NCI-H2081 treated with DMSO at 0.1 percent for 48 hours (cell line): ENCODE measurements at places on chromosomes 6 and 20.

- no peak for DNase-seq
Measured at GRCh38 chr20:51269671-51270070, 246.8 kb upstream of the KCNG1 start.

DNA sequence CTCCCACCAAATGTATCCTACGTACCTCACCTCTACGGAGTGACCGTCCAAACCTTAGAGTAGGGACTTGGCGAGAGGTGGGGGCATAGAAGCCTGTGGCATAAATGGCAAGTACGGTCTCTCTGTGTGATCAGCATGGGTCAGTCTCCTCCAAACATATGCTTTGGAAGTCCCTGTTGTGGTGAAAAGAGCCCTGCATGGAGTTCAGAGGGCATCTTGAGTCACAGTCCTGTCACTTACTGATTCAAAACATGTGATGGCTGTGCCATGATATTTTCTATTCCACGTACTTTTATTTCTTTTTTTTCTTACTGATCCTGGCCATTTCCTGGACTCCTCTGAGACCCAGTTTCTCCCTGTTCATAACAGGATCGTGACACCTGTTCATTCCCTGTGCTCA, 67.5 kb upstream of the CEP85L start:
- DNase-seq = no peak

DNA sequence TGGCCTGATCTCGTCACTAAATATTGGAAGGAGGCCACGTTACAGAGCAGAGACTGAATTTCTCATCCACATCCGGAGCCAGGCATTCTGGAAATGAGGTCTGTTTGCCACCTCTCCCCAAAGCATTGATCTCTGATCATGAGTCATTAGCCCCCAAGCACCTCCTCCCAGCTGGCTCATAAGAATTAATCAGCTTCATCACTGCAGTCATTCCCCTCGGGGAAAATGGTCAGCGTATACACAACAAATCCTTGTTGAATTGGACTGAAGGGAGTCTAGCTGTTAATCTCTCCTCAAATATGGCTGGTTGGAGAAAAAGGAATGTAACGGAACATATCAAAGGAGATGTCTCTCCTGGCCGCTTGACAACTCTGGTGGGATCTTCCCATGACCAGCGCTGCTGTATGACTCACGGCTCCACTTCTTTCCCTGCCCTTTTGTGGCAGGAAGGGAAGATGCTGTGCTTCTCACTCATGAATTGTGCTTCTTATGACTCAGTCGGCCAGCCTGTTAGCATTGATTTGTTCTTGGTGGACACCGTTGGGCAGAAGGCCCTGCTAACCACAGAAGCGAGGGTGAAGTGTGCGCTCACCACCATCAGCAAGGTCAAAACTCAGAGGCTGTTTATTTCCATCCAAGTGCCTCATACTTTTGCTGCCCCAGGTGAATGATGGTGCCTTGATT, 76.7 kb downstream of the RNF182 start:
- no peak for DNase-seq

DNA sequence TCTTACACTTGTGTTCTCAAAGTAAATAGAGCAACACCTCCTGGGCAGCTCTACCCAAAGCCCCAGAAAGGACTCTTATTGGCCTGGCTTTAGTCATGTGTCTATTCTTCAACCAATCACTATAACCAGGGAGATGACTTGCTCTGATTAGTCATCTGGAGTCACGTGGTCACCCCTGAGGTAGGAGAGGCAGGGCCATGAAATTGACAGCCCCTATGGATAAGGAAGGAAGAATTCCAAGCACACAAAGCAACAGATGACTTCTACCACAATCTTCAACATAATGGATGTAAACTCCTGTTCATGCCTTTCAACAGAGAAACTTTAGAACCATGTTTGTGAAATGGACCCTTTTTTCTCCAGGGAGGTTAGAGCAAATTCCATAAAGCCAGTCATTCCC, 24.6 kb upstream of the EYA2 start:
- no peak for DNase-seq

DNA sequence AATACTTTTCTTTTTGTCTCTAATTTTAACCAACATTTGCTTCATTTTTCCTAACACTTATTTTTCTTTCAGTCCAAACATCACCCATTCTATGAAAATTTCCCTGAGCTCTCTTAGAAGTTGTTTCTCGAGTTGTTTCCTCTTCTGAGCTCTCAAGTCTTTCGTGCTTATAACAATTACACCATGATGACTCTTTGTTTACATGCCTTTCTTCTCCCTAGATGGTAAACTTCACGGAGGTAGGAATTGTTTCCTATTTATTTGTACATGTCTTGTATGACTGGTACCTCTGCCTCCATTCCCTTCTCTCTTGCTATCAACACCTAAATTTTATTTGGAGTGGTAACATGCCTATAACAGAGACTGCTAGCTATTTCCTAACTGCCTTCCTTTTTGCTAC, 6.4 kb downstream of the BLOC1S5 start:
- no peak for DNase-seq

- DNase-seq = no peak
Measured at GRCh38 chr20:6595704-6596103, 171.8 kb upstream of the BMP2 start.

GRCh38 chr6:128743974-128744765, 138.8 kb upstream of the LAMA2 start:
- no peak for DNase-seq

DNA sequence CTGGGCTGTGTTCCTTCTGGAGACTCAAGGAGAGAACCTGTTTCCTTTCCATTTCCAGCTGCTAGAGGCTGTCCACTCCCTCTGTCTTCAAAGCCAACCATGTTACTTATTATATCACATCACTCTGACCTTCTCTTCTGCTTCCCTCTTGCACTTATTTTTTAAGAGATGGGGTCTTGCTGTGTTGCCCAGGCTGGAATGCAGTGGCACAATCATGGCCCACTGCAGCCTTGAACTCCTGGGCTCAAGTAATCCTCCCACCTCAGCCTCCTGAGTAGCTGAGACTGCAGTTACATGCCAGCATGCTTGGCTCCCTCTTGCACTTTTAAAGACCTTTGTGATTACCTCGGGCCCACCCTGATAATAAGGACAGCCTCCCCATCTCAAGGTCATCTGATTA, 160.0 kb upstream of the DTNBP1 start:
- DNase-seq = no peak

GRCh38 chr6:34897130-34897529, 8.1 kb downstream of the ANKS1A start:
- DNase-seq = no peak

DNA sequence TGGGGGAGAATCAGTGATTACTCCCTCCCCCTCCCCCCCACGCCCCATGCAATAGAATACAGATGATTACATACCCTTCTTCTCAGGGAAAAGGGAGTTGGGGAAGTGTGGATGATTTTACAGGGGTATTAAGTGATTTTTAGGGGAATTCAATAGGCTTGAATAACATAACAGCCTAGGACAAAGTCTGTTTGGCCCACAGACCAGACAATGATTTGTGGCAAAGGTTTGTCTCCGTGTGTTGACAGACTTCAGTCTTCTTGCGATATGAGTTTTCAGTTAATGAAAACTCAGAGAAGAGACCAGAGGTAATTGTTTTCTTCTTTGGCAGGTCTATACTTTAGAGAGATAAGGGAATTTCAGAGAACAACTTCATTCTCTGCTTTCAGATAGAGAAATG, 95.3 kb downstream of the OR2B2 start:
- no peak for DNase-seq

- no peak for DNase-seq
Measured at GRCh38 chr6:29850011-29850553, 22.5 kb downstream of the HLA-G start.

- DNase-seq = peak; percentile 72
Measured at GRCh38 chr6:93721386-93722048, 302.2 kb upstream of the EPHA7 start.

DNA sequence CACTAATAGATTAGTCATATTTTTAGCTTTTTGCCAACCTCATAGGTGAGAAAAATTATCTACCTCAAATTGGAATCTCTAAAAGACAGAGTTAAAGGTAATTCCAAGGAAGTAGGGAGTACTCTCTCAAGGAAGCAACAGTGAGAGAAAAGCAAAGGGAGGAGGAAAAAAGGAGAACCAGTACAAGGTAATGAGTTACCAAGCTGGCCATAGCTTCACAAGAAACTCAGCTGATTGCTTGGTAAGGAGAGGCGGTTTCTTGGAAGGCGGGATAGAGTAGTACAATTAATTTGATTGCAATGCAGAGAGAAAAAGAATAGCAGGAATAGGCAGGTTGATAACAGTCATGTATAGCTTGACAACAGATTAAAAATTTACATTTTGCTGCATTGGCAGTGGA, 137.6 kb downstream of the PHF3 start:
- DNase-seq = no peak

- DNase-seq = no peak
Measured at GRCh38 chr6:160995271-160995670, 3.7 kb downstream of the MAP3K4 start.

DNA sequence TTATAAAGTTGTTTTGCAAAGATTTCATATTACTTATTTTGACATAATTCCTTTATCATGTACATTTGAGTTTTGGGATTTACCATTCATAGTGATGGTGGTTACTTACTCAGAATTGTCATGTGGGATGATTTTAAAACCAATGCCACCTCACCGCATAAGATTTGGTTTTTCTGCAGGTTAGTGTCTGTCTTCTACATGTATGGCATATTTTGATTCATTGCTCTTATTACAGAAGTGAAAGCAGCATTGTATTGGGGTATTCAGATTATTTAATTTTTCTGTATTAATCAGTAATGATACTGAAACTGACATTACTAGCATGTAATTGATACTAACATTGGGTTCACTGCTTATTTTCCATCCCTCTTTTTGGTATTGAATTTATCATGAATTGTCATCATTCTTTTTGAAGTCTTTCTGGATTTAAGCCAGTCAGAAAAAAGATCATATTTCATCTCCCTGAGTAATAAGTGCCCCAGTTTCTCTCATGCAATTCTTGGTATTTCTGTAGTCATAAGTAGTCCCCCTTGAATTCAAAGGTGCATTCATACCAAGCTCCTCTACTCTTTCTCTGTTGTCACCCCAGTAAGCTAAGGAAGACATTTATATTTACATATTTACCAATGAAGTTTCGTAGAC, 176.6 kb downstream of the BCKDHB start:
- DNase-seq = no peak

DNA sequence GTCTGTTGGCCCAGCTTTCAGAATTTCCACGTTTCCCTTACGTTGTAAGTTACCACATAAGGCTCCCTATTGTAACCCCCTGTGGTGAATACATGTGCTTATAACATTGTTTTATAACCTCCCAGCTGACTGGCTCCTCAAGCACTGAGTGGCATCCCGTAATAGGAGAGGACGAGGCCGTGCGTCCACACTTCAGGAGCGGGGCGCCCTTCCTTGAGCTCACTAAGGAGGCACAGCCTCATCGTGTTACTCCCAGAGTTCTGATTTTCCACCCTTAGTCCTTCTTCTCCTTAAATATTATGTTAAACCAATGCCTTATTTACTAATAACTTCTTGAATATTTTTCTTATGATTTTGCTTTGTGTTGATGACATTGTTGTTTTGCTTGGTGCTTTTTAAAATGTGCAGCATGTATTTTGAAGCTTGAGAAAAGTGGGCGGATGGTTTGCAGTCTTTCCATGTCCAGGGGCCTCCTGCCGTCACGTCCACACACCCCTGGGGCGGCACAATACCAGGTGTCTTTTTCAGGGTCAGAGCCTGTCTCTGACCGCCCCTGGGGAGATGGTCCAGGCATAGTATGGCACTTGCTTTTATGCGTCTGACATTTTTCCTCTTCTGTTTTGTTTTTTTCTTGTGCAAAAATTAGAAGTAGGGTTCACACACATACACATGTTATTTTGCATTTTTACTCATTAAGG, 181.8 kb downstream of the DLL1 start:
- no peak for DNase-seq

GRCh38 chr6:10407018-10407673, 7.7 kb downstream of the TFAP2A start:
- DNase-seq = no peak

DNA sequence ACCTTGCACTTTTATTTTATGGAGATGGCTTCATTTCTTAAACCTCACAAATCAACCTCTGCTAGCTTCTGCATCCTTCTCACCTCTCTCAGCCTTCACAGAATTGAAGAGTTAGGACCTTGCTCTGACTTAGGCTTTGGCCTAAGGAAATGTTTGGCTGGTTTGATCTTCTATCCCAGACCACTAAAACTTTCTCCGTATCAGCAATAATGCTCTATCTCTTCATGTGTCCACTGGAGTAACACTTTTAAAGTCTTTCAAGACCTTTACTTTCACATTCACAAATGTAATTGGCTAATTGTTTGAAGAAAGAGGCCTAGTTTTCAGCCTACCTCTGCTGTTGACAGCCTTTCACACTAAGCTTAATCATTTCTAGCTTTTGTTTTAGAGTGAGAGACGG, 212.9 kb downstream of the TTLL2 start:
- no peak for DNase-seq

GRCh38 chr20:57024849-57025248, 241.6 kb downstream of the BMP7 start:
- DNase-seq = no peak

GRCh38 chr20:50582591-50583234, 72.5 kb downstream of the PTPN1 start:
- DNase-seq = no peak

DNA sequence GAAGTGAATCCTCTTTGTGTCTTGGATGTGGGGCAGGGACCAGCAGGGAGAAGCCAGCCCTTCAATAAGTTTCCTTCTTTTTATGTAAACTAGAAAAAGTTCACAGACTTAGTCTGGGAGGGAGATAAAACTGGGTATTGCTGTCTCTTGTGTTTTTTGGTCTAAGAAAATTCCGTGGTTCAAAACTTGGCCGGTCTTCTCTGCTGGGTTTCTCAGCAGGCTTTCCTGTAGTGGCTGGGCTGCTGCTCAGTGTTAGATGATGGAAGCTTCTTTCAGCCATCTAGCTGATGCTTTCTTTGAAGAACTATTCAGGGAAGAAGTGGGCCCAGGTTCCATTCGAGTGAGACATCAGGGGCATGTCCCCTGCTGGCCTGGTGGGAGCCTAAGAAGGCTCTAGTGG, 70.7 kb upstream of the SCP2D1 start:
- no peak for DNase-seq

DNA sequence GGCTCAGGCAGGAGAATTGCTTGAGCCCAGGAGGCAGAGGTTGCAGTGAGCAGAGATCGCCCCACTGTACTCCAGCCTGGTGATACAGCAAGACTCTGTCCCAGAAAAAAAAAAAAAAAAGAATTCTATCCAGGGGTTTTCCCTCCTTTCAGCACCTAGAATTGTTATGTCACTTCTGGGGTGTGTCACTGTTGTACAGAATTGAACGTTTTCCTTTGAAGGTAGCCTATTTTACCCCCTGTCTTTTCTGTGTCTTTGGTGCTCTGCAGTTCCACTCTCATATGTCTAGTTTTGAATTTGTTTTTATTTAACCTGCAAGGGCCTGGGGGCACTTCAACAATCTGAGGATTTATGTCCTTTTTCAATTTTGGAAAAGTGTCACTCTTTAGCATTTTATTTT, 19.3 kb upstream of the ARID1B start:
- DNase-seq = no peak

GRCh38 chr6:152748843-152749242, 1.8 kb upstream of the VIP start:
- no peak for DNase-seq

GRCh38 chr20:61924211-61924857, 141.3 kb downstream of the TAF4 start:
- DNase-seq = no peak

GRCh38 chr20:1838556-1839279, 56.5 kb upstream of the SIRPA start:
- no peak for DNase-seq
